Thoracic aorta endothelial cell (primary cell): ENCODE measurements at places on chromosomes 6 and 20. TPM values are rescaled to one million over a fixed set of nuclear protein-coding genes. Genes with fewer than 3 reads are reported as not detected.

The SIRPB1 gene
- total RNA-seq = 0.14 and 0.80 TPM in 2 replicates

The TPBG gene
- total RNA-seq = 15.4 and 21.2 TPM in 2 replicates

The ADGRF4 gene
- under 0.01 TPM in 1 of 2 replicates, not detected in the other for total RNA-seq

The DSP gene
- total RNA-seq = under 0.01 and 0.22 TPM in 2 replicates

The NEDD9 gene
- 18.4 and 28.6 TPM in 2 replicates for total RNA-seq

The BEND3 gene
- 5.6 and 6.6 TPM in 2 replicates for total RNA-seq

The CYP39A1 gene
- total RNA-seq = 0.13 and 0.22 TPM in 2 replicates

The ULBP2 gene
- 6.5 TPM in 2 replicates for total RNA-seq

The CUTA gene
- 67.6 and 73.9 TPM in 2 replicates for total RNA-seq

The CLIC5 gene
- under 0.01 and 0.07 TPM in 2 replicates for total RNA-seq

The SCUBE3 gene
- 0.40 and 0.72 TPM in 2 replicates for total RNA-seq

The LAMA4 gene
- 444 and 607 TPM in 2 replicates for total RNA-seq

The PARD6B gene
- total RNA-seq = 0.27 and 0.43 TPM in 2 replicates

The SIRPA gene
- 20.2 and 29.4 TPM in 2 replicates for total RNA-seq

The LAMA2 gene
- total RNA-seq = 3.9 and 5.8 TPM in 2 replicates

The PTGIS gene
- total RNA-seq = 1.1 and 1.3 TPM in 2 replicates

The TCP1 gene
- total RNA-seq = 384 and 395 TPM in 2 replicates

The ADGRG6 gene
- total RNA-seq = 12.2 and 37.5 TPM in 2 replicates
